ENCODE measurements at places on chromosomes 2 and 18.

- peak; percentile 33 for DNase-seq
Observed at GRCh38 chr2:127400897-127401756, 13.4 kb upstream of the MAP3K2 start.

GRCh38 chr2:216633616-216634369 is 573 bp downstream of the IGFBP2 start:
- DNase-seq, result peak; percentile 76

DNA sequence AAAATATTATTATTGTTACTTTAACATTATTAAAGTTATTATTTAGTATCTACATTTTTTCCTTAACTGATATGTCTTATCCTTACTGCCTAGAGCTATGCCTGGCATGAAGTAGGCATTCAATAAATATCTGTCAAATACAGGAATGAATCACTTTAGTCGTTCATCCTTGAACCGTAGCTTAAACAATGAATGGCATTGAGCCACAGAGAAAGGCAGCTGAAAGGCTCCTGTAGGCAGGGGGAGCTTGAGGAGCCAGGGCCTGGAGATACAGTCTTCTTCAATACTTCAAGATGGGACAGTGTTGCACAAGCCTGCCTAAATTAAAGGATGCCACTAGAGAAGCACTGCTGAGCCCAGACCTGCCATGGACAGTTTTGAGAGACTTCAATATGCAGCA is 22.5 kb downstream of the CYRIA start:
- no peak for DNase-seq

GRCh38 chr2:41701231-41701630 is 346.6 kb upstream of the PKDCC start:
- no peak for DNase-seq

DNA sequence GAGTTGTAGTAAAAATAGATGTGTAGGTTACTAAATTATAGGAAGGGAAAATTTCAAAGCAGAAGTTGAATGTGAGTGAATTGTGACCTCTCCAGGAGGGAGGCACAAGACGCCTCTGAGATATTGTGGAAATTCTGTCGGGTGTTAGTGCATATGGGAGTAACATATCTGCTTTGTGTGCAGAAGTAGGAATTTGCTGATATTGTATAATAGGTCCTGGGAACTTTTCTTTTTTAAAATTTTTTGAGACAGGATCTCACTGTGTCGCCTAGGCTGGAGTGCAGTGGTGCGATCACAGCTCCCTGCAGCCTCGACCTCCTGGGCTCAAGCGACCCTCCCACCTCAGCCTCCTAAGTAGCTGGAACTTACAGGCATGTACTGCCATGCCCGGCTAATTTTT is 34.7 kb downstream of the UBXN4 start:
- no peak for DNase-seq

DNA sequence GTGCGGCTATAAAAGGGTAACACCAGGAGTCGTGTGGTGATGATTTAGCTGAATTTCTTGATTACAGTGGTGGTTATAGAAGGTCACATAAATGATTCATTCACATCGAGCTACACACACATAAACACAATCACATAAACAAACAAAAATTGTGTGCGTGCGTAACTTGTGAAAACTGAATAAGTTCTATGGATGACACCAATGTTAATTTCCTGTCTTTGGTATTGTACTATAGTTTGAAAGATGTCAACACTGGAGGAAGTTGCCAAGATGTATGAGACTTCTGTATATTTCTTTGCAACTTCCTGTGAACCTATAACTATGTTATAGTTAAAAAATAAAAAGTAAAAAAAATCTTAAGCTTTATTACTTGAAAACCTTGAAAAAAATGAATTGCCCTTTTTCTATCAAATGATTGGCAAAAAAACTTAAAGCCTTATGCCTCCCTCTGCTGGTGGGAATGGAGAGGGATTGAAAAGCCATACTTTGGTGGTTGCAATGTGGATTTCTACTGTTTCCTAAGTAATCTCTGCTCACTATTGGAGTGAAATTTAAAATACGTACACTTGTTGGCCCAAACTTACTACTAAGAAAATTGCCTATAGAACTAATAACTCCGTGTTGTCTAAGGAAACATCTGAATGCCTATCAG is 227.7 kb downstream of the RPIA start:
- no peak for DNase-seq

GRCh38 chr2:231378026-231378722 is 17.3 kb upstream of the B3GNT7 start:
- no peak for DNase-seq

- DNase-seq, result no peak
Observed at GRCh38 chr2:19261061-19261460, 97.4 kb downstream of the OSR1 start.

DNA sequence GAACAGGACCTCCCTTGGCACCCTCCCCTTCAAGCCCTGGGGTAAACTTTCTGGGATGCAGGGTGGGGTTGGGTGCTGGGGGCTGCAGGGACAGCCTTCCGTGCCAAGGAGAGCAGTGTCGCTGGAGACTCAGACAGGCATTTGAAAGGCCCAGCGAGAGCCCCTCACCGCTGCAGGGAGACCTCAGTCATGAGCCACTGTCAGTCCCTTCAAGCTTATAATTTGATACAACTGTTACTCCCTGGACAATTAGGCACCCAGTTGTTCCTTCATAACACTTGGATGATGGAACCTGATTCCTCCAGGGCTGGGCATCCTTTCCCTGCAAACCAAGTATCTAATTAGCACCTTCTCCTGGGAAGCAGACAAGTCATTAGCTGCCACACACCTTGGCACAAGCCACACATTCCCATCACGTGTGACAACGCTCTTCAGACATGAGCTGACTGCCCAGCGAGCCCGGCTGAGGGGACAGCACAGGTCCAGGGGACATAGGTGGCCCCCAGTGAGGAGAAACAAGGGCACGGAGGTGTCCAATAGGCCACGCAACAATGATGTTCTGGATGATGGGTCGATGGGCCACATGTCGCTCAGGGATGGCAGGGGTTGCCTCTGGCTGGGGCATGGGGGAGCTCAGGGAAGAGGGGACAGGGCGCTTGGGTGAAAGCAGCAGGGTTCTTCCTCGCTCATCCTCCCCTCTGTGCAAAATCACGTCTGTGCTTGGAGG is 59.6 kb downstream of the KCNF1 start:
- DNase-seq, result peak; percentile 56

- no peak for DNase-seq
Observed at GRCh38 chr18:75105551-75106254, 103.2 kb downstream of the PTGR3 start.

DNA sequence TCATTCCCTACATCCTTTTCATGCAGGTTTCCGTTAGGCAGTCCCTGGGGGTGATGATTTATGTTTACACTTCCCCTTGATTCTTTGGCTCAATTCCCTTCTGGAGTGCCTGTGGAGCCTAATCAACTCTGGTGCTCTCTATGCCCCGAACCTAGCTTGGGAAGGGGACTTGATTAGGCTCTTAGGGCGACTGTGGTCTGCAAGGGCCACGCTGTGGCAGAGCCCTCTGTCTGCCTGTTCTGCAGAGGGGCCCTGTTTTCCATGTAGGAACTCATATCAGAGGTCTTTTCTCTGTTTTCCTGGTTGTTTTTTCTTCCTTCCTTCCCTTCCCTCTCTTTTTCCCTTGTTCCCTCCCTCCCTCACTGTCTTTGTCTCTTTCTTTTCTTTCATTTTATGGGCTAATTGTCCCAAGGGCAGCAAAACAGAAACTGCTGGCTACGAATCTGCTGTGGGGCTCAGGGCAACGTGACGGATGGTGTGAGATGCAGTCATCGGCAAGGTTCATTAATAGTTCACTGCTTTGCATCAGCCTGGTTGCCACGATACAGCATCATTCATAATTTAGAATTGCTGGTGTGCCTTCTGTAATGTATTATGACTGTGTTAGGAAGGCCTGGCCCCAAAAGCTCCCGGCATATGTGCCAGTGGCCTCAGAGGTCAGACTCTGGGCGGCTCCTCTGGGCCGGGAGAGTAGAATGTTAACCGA is 134.5 kb downstream of the NAPG start:
- DNase-seq, result peak; percentile 87

DNA sequence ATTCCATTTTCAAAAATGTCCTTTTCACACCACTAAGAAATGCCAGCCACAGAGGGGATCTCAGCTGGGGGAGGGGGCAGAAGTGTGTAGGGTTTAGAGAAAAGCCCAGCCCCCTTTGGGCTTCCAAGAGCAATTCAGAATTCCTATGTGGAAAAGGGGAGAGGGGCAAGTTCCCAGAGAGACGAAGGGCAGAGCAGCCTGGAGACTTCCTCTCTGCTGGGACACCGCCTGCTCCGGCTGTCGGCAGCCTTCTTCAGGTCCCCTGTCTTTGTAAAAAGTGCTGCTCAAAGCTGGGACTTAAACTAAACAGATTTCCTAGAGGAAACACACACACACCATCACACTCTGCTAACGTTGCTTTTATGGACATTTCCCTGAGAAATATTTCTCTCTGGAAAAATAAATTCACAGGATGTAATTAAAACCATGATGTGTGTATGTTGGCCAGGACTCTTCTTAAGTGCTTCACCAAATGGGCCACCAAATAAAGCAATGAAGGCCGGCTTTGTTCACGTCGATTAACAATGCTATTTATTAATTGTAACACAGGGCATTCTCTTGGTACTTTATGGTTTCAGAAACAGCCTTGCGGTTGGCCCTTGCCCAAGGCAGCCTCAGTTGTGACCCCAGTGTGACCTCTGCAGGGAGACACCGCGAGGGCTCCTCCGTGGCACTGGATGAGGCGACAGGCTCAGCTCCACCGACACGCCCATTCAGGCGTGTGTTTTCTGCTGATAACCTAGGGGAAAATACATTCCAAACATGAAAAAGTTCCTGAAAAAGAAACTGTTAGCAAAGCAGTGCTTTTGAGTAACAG is 5.6 kb upstream of the ASB1 start:
- no peak for DNase-seq

- DNase-seq, result no peak
Observed at GRCh38 chr2:2861666-2862240, 515.9 kb downstream of the EIPR1 start.

- DNase-seq, result no peak
Observed at GRCh38 chr18:13366131-13366530, 147.6 kb downstream of the LDLRAD4 start.

DNA sequence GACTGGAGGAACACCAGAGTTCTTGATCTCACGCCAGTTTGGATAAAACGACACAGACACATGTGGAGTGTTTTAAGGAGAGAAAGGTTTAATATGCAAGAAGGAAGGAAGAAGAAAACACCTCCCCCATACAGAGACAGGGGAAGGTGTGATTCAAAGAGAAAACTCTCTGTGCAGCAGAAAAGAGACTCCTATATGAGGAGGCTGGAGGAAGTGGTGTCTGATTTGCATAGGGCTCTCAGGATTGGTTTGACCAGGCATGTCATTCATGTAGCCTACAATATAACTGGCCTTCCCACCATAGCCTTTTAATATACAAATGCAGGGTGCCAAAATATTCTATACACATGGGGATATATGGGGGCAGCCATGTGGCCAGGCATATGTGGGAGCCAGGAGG is 1386.5 kb downstream of the RPIA start:
- DNase-seq, result no peak

- DNase-seq, result peak; percentile 47
Observed at GRCh38 chr18:686339-687111, 25.9 kb downstream of the ENOSF1 start.

DNA sequence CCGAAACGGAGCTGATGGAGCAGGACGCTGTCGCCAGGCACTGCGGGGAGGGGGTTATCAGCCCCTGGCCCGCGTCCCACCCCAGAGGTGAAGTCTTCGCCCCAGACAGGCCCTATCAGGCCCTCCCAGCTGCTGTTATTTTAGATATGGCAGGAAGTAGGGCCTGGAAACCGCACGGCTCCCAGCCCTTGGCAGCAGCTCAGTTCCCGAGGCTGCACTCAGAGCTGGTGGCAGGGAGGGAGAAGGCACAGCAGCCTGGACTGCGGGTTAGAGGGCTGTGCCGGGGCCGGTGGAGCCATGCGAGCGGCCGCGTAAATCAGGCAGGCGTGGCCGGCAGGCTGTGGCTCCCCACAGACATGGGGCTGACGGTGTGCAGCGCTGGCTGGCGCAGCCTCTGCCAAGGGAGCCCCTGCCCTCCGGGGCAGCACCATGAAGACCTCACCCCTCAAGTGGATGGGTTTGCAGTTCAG is 111.4 kb downstream of the NFATC1 start:
- DNase-seq, result peak; percentile 69

- DNase-seq, result peak; percentile 32
Observed at GRCh38 chr2:179429060-179429471, 164.4 kb upstream of the SESTD1 start.

GRCh38 chr2:111035830-111036441 is 84.8 kb upstream of the BCL2L11 start:
- DNase-seq, result no peak

DNA sequence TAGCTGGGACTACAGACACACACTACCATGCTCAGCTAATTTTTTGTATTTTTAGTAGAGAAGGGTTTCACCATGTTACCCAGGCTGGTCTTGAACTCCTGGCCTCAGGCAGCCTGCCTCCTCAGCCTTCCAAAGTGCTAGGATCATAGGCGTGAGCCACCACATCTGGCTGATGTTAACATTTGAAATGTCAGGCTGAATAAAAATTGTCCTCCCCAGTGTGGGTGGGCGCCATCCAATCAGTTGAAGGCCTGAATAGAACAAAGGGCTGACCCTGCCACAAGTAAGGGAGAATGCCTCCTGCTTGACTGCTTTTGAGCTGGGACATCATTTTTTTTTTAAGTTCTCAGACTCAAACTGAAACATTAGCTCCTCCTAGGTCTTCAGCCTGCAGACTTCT is 21.0 kb upstream of the RHOB start:
- DNase-seq, result no peak

DNA sequence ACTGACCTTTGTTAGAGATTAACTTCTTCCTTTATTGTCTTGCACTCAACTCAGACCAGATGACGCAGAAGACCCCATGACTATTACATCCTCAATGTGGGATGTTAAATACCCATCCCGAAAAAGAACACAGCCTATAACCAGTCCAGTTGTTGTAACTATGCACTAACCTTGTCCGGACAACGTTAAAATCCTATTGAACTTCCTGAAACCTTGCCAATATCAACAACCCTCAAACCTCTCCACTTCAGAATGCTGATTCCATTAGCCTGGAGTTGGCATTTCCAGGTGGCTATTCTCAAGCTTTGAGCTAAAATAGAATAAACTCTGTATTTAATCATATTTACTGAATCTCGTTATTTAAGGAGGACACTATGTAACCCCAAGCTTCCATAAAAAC is 13.6 kb downstream of the NMS start:
- DNase-seq, result no peak

- DNase-seq, result no peak
Observed at GRCh38 chr18:57837917-57838548, 34.9 kb upstream of the ATP8B1 start.

DNA sequence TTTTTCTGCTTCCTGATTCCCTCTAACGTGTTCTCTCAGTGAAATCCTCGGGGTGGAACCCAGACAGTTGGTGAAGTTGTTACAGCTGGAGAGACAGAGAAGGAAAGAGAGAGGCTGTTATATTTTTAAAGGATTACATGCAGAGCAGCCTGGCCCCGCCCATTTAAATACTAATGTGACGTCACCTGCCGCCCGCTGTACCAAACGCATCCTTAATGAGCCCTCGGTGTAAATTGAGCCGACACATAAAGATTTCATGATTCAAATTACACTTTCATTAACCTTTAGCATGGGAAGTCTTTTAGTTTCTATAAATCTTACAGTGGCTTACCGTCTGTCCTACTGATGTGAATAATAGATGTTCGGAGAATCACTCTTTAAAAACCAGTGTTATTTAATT is 164.0 kb upstream of the SIX3 start:
- peak; percentile 84 for DNase-seq

GRCh38 chr2:207633686-207634085 is 8.5 kb upstream of the METTL21A start:
- no peak for DNase-seq

GRCh38 chr2:241105641-241106040 is 3.6 kb upstream of the MTERF4 start:
- no peak for DNase-seq
